ENCODE measurements at places on chromosomes 1 and 21.
A peak's percentile ranks its signal among the peaks of the same experiment; 100 is the strongest.

DNA sequence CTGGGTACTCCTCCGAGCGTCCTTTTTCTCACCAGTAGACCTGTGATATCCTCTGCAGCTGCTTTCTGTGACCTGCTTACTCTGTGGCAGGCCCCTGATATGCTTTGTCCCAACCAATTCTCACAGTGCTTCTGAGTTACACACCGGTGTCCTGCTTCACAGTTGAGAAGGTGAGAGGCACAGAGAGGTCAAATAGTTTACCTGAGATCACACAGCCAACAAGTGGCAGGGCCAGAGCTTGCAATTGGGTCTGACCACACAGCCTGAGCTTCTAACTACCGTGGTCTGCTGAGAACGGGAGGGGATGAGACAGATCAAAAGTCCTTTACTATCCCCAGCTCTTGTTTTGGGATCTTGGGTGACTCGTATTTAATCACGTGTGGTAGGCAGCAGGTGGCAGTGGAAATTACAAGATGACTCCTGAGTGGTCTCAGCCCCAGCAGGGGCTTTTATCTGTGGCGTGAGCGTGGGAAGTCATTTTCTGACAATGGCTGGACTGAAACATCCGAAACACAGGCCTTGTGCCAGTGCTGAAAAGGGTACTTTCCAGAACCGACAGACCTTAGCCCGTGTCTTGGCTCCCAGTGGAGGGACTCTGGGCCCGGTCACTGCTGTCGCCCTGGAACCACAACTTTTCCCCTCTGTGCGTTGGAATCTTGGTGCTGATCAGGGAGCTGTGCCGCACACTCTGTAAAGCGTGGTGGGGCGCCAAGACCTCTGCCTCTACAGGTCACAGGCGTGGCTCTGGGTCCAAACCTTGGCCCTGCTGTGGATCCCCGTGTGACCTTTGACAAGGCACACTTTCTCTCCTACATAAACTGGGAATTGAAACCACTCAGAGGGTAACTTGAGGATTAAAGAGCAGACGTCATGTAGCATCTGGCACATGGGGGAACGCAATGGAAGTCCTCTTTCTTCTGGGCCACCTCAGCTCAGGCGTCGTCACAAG, 11.9 kb downstream of the THEMIS2 start:
- no peak for DNase-seq

DNA sequence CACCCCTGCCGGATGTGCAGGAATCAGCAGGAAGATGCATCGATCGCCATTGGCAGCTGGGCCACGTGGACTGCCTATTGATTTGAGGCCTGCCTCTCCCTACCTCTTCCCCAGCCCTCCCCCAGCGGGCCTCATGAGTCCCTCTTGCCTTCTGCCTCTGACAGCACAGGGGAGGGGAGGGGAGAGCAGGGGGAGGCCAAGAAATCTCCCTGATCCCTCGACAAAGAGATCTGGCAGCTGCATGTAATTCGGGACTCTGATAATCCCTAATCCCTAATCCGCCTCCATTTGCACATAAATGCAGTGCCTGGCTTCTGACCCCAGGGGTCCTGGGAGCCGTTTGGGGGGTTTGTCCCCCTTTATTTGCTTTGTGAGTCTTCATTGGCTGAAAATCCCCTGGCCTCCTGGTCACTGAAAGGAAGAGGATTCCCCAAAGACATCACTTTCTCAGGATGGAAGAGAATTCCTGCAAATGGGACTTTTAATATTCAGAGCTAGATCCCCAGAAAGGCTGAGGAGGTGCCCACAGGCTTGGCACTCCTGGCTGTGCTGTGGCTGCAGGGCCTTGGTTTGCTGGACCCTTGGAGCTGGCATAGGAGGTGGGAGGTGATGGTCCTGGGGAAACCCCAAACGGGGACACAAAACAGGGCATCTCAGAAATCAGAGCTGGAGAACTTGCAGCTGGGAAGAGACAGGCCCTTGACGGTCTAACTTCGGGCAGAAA, 239.4 kb upstream of the POU3F1 start:
- no peak for DNase-seq

GRCh38 chr1:221565711-221566110, 176.2 kb downstream of the DUSP10 start:
- DNase-seq: no peak

GRCh38 chr1:31054349-31054748, 11.2 kb downstream of the PUM1 start:
- DNase-seq: no peak

GRCh38 chr1:207805841-207806421, 54.1 kb downstream of the CD46 start:
- DNase-seq: peak; percentile 73

DNA sequence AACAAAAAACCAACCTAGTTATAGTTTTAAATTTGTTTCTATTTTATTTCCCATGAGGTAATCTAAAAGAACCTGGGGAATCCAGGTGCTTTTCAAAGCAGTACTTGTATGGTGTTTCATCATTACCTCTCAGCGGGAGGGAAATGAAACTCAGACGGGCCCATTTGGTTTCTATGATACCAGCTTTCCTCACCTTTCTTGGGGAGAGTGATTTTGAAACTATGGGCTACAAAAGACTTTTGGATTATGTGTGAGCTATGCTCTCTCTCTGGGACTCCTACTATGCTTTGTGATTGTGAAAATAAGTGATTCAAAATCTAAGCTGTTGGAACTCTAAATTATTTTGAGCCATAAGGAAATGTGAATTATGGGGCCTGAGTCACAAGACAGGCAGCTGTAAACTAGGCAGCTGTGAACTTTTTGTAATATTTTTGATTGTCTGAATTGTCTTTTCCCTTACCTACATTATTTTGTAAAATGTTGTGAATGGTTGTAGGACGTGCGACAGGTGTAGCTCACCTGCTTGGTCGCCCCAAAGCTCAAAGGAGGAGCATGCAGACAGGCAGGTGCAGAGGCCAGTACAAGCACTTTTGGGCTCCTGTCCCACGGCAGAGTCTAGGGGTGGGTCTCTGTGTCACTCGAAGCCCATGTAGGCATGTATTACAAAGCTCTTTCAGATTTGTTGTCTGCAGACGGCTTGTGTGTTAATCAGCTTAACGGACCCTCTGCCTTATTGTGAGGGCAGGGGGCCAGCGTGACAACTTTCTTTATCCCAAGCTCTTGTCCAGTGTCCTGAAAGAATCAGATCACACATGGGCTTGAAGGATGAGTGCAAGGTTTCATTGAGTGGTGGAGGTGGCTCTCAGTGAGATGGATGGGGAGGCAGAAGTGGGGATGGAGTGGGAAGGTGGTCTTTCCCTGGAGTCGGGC, 64.8 kb upstream of the BACH1 start:
- DNase-seq: no peak

DNA sequence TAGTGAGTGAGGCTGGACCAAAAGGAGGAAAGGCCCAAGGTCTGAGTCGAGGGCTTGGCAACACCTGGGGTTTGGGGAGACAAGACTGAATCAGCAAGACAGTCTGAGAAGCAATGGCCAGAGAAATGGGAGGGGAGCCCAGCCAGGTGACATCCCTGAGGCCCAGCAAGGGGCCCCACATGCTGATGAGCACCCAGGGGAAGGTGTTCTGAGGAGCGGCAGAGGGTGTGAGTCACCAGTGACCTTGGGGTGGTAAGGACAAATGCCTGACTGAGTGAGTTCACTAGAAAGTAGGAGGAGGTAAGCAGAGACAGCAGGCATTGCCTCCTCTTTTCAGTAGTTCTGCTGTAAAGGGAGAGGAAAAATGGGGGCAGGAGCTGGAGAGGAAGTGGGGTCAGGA, 192.4 kb upstream of the GALNT2 start:
- no peak for DNase-seq

- DNase-seq: no peak
Observed at GRCh38 chr1:7475691-7476090, 295.4 kb upstream of the VAMP3 start.

- no peak for DNase-seq
Observed at GRCh38 chr21:24444736-24445135, 1162.5 kb downstream of the MRPL39 start.

DNA sequence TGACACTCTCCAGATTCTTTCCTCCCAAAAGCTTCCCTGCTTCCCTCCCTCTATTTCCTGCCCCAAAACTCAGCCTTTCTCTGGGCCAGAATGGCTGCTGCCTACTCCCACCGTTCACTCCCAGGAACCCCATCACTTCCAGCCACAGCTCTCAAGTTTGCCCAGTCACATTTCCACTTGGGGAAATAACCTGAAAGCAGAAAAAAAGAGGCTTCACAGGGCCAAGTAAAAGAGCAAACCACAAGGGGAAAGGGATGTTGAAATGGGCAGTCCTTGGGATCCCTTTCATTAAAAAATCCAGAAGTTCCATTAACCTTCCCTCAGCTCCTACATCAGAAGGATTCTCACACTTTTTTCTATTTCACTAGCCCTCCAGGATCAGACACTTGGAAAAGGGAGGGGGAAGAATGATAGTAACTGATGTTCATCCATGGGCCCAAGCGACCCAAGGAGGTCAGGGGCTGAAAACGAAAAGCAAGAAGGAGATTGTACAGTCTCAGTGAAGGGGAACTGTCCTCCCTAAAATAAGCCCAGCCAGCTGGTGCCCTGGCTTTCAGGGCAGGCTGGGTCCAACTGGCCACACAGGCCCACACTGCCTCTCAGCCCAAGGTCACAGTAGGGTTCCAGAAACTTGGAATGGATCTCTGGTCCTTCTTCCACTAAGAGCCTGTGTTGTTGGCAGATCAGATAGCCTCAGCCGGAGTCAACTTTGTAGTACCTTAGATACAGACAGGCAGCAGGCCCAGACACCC, 49.7 kb downstream of the DMAP1 start:
- no peak for DNase-seq

DNA sequence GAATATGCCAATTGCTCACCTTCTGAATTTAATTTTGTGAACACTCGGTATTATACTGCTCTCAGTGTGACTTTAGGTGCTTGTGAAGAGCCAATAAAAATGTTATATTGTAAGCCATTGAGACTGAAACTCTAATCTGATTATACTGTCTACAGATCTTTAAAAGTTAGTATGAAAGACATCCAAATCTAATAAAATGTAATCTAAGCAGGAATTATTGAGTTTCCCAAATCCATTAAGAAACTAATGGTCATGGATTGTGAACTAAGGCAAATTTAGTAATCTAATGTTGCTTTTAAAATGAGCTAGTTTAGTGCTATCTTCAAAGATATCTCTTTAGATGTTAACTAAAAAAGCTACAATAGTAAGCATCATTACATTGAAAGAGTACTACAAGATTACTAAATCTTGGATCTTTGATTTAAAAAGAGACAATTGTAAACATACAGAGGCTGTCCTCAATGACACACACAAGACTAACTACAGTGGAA, 1132.4 kb upstream of the B3GALT2 start:
- DNase-seq: no peak

- no peak for DNase-seq
Observed at GRCh38 chr1:26072305-26072704, 4.9 kb upstream of the TRIM63 start.

GRCh38 chr1:108043707-108044106, 78.7 kb upstream of the VAV3 start:
- DNase-seq: no peak

- no peak for DNase-seq
Observed at GRCh38 chr1:43549921-43550597, 19.4 kb downstream of the PTPRF start.

DNA sequence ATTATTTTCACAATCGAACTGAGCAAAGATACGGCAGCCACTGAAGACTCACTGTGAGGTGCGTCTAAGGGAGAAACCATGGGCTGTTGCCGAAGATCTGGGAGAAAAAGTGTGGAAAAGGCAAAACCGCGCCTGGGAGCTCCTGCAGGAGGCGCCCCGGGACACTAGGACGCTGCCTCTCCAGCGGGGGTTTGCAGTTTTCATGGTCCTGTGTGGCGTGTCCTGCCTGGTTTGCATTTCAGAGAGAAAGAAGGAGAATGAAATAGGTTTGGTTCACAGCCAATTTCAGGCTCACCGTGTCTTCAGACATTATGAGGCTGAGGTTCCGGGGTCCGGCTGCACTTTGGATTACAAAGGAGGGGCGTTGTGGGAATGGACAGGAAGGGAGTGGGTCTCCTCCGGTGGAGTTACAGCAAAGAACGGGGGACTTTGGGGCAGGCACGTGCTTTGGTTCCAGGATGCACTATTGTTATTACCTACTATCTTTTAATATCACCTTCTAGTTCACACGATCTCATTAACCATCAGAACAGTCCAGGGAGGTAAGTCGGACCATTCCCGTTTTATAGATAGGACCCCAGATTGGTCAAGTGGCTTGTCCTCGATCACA, 179.8 kb downstream of the DYRK1A start:
- DNase-seq: no peak

GRCh38 chr1:96588416-96588995, 133.1 kb upstream of the PTBP2 start:
- no peak for DNase-seq

DNA sequence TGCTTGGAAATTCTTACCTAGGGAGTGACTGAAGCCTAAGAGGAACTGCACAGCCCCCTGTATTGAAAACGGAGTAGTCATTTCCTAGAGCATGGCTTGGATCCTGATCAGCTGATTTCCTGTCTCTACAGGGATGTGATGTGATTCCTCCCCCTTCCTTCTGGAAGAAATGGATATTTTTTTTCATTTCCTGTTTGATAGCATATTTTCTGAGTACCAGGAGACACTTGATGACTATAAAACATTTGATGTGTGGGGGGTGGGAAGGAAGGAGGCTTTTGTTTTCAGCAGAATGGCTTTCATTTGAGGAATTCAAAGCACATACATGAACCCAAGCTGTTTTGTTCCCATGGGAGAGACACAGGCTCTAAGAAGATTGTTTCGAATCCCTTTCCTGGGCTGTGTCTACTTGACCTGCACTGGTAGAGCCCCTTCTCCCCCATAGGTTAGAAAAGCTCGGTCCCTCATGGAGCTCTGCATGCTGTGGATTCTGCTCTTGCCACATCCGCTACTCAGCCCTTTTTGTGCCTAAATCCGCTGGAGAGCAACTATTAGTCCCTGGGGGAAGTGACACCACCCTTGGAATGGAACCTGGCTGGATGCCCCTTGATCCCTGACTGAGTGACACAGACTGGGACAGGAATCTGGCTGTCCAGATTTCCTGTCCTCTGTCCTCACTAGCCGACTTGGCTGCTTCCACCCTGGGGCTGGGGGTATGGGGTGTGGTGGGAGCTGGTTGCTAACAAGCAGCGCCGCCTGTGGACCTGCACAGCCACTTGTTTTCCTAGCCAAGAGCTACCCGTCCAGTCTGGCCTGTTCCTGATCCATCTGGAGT, 71.8 kb upstream of the MACF1 start:
- DNase-seq: no peak

- no peak for DNase-seq
Observed at GRCh38 chr1:109514846-109515245, 5.3 kb upstream of the AMIGO1 start.

DNA sequence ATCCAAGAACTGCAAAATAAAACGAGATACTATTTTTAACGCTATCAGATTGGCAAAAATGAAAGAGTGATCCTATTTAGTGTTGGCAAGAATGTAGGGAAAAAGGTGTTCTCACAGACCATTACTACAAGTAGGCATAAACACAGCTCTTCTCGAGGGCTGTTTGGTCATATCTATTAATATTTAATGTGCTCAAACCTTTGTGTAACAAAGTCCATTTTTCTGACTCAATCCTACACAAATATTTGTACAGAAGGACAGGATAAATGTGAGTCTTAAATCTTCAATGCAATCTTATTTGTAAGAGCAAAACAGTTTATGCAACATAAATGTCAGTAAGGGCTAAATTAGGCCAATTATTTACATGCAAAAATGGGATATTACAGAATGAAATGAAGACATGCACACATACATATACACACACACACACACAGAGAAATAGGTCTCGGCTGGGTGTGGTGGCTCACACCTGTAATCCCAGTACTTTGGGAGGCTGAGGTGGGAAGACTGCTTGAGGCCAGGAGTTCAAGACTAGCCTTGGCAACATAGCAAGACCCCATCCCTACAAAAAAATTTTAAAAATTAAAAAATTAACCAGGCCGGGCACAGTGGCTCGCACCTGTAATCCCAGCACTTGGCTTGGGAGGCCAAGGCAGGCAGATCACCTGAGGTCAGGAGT, 17.7 kb downstream of the DHCR24 start:
- DNase-seq: no peak
